ENCODE measurements at places on chromosomes 4 and X.
A peak's percentile ranks its signal among the peaks of the same experiment; 100 is the strongest.

DNA sequence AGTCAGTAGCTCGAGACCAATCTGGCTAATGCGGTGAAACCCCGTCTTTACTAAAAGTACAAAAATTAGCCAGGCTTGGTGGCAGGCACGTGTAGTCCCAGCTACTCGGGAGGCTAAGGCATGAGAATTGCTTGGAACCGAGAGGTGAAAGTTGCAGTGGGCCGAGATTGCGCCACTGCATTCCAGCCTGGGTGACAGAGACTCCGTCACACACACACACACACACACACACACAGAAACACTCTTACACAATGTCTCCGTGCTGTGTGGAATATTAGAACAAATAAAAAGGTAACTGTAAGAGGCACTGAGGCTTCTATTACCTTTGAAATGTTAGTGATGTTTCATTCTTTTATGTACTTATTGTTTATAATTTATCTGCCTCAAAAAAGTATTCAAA is 326.6 kb downstream of the GPAT3 start:
- no peak for DNase-seq

- peak; percentile 36 for DNase-seq
These were observed 4.4 kb downstream of the SCFD2 start for GRCh38 chr4:53361451-53361850.

GRCh38 chr4:32022071-32022470 is 1301.9 kb downstream of the PCDH7 start:
- peak; percentile 18 for DNase-seq

DNA sequence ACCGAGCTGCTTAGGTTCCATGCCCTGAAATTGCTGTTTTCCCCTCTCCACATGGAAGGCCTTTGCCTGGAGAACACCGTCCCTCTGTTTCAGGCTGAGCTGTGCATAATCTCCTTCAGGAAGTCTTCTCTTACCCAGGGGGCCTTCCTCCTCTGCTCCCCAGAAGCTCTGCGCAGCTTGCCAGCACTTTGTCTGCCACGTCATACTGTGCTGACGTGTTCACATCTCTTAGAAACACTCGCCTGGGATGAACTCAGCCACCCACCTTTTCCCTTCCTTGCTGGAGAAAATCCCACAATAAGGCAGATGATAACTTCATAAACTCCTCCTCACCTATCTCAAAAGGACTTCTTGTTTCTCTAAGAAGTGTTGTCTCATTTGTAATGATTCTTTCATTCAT is 110.7 kb downstream of the ARHGAP10 start:
- DNase-seq: peak; percentile 39

All from ELR (cell line).